ENCODE measurements at places on chromosomes 16 and 17.

- no peak for DNase-seq
Measured at GRCh38 chr16:85948616-85949265, 49.8 kb downstream of the IRF8 start.

DNA sequence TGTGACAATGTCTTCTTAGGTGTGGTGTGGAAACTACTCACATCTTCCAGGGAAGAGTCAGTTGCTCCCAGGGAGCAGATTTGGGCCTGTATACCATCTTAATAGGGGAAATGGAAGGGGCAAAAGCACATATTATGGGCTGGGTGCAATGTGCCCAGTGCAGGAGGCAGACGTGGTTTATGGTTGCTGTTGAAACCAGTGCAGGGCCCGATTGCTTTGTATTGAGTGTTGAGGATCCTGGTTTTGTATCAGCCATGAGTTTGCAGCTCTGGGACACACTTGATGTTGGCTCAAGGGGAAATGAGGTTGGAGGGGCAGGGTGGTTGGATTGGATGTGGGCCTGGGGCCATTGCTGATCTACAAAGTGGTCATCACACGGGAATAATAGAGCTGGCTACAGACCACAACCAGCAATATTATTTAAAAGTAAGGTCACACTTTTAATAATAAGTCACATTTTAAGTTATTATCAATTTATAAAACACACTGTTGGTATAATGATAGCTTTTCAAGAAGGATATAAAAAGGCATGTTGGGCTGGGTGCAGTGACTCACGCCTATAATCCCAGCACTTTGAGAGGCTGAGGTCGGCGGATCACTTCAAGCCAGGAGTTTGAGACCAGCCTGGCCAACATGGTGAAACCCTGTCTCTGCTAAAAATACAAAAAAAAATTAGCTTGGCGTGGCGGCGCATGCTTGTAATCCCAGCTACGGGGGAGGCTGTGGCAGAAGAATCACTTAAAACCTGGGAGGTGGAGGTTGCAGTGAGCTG lies 302.4 kb downstream of the SEC14L1 start:
- no peak for DNase-seq

DNA sequence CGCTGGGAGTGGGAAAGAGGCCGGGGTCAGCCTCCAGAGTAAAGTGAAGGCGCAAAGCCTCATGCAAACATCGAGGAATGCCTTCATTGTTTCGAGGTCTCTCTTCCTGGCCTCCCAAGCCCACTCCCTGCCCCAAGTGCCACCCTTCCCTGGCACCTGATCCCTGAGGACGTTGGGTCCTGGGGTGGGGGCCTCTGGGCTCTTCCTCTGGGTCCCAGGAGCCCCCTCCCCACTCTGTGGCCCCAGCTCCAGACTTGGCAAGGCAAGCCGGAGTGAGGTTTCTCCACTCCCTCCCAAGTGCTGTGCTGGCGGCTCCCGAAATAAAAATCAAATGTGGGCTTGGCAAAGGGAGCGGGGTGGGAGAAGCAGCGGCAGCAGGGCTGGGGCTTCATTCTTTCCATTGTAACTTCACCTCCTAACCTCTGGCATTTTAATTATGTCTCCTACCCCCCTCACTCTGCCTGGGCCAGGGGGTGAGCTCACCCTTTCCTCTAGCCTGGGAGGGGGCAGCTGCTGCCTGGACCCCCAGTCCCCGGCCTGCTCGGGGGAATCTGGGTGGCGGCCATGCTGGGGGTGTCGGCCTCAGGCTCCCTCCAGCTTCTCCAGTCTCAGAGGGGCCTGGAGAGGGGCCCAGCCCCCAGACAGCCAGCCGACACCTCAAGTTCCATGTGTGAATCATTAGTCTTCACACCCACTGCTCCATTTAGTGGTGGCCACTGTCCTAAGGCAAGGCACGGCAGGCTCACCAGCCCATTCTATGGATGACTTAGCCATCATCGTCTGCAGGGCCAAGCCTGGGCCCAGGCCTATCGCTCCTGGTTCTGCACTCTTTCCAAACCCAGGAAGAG lies 14.6 kb upstream of the TMEM92 start:
- no peak for DNase-seq

DNA sequence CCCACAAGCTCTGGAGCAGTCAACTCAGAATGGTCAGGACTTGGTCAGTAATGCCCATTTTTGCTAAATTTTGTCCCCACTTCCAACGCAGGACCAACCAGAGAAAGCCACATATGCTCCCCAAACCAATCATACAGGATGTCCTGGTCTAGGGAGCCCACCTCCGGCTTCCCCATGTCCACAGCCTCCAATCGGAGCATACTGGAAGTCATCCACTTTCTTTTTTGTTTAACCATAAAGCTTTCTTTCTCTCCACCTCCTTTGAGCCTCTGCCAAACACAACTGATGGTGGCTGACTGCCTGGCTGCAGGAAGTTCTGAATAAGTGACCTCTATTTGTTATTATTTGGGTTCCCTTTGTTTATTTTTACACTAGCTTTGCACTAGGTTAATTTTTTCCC lies 549.1 kb downstream of the WWOX start:
- DNase-seq = no peak

DNA sequence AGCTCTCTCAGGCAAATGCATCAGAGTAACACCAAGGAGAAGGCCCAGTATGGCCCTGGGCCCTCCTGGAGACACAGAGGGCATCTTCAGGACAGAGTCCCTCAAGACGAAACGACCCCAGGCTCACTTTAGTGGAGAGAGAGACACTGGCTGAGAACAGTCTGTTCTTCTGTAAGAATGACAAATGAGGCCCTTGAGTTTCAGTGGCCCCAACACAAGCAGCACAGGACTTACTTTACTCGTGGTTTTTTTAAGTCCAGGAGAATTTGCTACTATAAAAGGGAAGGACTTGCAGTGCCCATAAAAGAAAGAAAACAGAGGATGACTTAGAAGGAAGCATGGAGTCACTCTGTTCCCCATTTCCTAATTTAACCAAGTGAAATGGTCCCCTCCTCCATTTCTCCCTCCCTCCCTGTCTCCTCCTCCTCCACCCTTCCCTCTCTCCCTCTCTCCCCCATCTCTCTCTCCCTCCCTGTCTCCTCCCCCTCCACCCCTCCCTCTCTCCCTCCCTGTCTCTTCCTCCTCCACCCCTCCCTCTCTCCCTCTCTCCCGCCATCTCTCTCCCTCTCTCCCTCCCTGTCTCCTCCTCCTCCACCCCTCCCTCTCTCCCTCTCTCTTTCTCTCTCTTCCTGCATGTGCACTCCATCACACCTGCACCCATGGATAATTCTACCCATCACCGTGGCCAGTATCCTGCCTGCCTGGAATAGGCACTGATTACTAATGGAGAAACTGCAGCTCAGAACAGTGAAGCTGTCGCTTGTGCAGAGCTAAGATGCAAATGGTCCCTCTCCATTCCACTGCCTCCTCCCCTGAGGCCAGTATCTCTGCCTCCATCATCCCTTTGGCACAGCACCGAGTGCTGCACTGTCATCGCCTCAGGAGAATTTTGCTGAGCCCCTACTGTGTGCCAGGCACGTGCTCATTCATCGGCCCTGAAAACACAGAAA lies 47.3 kb upstream of the RBFOX3 start:
- no peak for DNase-seq

DNA sequence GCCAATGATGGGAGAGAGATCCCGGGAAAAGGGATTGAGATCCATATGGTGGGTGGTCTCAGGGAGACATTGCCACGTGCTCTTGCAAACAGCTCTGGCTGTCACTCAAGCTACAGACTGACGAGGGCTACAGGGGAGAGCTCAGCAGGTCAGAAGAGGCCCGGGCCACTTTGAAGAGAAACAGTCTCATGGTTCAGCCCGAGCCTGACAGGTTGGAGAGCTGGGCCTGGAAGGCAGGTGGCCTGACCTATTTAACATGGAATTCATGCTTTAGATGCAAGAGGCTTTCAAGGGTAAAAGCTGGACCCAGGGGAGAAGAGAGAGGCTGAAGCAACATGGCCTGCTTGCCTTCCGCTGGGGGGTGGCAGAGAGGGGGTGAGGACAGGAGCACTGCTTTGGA lies 81.0 kb upstream of the BRD7 start:
- DNase-seq = no peak

DNA sequence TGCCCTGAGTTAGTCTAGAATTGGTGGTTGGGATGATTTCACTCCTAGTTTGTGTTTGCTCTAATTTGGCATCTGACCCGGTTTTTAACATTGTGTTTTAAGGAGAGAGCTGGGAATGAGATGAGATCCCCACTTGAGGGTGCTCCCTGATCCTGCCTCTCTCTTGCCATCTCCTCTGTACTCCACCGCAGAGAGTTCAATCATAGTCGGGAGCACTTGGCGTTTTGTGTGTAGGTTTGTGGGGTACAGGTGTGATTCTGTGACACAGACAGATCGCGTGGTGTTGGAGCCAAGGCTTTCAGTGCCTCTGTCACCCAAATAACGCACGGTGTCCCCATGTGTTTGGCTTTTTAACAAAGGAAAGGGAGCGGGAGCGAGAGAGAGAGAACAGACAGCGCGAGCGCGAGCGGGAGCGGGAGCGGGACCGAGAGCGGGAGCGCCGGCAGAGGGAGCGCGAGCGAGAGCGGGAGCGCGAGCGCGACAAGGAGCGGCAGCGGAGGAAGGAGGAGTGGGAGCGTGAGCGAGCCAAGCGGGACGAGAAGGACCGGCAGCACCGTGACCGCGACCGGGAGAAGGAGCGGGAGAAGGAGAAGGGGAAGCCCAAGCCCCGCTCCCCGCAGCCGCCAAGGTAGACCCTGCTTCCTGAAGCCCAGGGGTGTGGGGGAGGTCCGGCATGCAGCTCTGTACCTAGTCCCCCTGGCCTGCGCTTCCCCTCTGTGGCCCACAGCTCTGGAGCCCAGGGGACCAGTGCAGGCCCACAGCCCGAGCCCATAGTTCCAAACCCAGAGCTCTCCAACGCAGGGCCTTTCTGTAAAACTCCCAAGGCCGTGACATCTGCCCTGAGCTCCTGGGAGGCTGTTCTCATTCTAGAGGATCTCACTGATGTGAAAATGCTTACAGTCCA lies 27.2 kb upstream of the IL17C start:
- DNase-seq = no peak

DNA sequence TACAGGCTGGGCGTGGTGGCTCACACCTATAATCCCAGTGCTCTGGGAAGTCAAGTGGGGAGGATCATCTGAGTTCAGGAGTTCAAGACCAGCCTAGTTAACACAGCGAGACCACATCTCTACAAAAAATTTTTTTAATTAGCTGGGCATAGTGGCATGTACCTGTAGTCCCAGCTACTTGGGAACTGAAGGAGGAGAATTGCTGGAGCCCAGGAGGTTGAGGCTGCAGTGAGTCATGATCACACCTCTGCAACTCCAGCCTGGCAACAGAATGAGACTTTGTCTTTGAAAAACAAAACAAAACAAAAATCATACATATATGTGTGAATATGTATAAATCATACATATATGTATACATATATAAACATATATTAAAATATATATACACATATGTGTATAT lies 54.1 kb upstream of the MARCHF10 start:
- no peak for DNase-seq

DNA sequence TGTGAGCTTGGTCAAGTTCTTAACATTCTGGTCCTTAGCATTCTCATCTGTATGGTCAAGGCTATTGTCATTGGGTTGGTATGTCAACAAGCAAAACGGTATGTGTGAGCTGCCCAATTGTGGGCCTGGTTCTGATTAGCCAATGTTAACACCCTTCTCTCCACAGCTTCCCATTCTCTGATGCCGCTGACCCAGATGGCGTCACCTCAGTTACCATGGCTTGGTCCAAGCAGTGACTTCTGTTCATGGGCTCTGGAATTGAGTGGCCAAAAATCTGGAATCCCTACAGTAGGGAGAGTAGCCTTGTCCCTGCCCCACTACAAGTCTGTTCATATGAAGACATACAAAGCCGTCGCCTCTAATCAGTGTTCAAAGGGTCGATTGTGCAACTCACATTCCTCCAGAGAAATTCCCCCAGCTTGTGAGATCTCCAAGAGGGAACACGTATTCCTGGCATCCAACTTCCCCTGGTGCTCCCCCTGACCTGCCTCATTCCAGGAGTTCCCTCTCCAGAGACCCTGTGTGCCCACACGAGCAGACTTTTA lies 15.8 kb downstream of the TMEM98 start:
- no peak for DNase-seq

DNA sequence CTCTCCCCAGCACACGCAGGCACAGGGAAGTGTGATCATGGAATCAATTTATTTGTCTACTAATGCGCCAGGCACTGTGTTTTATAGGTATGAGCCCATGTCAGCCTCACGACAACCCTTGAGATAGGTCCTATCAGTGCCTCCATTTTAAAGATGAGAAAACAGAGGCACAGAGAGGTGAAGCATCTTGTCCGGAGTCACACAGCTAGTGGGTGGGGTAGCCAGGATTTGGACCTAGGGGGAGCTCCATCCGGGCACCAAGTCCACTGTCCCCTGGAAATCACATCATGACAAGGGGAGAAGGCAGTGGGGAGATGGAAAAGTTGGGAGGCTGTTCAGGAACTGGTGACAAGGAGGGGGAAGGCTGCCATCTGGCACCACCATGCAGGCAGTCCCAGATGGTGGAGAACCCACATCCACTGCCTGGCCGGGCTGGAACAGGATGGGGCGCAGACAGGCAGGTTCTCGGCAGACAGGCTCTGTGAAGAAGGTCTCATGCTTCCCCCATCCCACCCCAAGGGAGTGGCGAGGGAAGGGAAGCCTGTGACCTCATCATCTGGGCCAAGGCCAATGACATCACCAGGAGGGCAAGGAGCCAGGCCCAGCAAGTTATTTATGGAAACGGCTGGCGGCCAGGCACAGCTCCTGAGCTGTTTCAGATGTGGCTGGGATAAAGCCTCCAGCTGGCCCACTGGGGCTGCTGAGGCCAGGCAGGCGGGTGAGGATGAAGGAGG lies 126.0 kb upstream of the SDK2 start:
- no peak for DNase-seq

GRCh38 chr17:4386406-4386805 lies 19.9 kb upstream of the UBE2G1 start:
- DNase-seq = no peak

GRCh38 chr16:86251682-86252081 lies 258.6 kb upstream of the FOXF1 start:
- no peak for DNase-seq

- no peak for DNase-seq
Measured at GRCh38 chr16:63488955-63489354, 1452.7 kb upstream of the CDH8 start.

DNA sequence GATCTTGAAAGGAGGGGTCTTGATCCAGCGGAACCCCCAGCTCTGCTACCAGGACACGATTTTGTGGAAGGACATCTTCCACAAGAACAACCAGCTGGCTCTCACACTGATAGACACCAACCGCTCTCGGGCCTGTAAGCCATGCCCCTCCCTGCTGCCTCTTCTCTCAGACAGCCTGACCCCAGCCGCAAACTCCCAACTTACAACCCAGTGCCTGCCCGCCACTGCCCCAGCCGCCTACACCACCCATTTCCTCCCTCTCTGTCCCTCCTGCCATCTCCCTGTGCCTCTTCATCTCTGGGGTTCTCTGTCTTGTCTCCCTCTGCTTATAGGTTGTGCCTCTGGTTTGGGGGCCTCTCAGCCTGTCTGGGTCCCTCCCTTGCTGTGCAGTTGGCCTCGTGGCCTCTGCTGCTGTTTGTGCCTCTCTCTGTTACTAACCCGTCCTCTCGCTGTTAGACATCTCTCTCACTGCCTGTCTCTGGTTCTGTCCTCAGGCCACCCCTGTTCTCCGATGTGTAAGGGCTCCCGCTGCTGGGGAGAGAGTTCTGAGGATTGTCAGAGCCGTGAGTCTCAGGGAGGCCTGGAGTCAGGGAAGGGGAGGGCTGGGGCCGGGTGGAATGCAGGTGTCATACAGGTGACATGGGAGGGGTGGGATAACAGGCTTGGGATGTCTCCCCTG lies 9.6 kb downstream of the ERBB2 start:
- no peak for DNase-seq

Measured in AML-193 (cell line).